Placental epithelial cell (primary cell): ENCODE measurements at places on chromosomes 2 and 18. TPM values are rescaled to one million over a fixed set of nuclear protein-coding genes. Genes with fewer than 3 reads are reported as not detected.

Gene TCF4
- 9.8 and 11.8 TPM in 2 replicates for total RNA-seq

Gene GREB1
- total RNA-seq: under 0.01 and 0.22 TPM in 2 replicates

Gene FEV
- not detected in 2 replicates for total RNA-seq

Gene GNAL
- 0.43 and 0.79 TPM in 2 replicates for total RNA-seq

Gene CAVIN2
- 1.6 and 4.2 TPM in 2 replicates for total RNA-seq

Gene MAIP1
- total RNA-seq: 22.6 and 29.1 TPM in 2 replicates

Gene RPRM
- total RNA-seq: not detected in 2 replicates
